ENCODE measurements at places on chromosomes 4 and X. TPM values are rescaled to one million over a fixed set of nuclear protein-coding genes. Genes with fewer than 3 reads are reported as not detected.

DNA sequence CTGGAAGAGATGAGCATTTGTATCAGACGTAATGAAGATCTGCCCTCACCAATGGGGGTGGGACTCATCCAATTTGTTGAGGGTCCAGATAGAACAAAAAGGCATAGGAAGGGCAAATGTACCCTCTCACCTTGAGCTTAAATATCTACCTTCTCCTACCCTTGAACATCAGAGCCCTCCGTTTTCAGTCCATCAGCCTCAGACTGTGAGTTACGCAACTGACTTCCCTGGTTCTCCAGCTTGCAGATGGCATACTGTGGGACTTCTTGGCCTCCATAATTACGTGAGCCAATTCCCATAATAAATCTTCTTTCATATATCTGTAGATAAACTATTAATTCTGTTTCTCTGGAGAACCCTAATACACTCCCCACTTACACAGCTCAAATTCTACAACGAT is 56.5 kb upstream of the GUCY1A1 start:
- H3K4me3 ChIP-seq, result no peak overlapping the region
- no peaks in the 10 kb centered on the region for H3K4me1 ChIP-seq
- H3K27ac ChIP-seq, result no peak overlapping the region
- H3K27me3 ChIP-seq, result no peaks in the 10 kb centered on the region
- no peak for DNase-seq
- H3K36me3 ChIP-seq, result no peaks in the 10 kb centered on the region

DNA sequence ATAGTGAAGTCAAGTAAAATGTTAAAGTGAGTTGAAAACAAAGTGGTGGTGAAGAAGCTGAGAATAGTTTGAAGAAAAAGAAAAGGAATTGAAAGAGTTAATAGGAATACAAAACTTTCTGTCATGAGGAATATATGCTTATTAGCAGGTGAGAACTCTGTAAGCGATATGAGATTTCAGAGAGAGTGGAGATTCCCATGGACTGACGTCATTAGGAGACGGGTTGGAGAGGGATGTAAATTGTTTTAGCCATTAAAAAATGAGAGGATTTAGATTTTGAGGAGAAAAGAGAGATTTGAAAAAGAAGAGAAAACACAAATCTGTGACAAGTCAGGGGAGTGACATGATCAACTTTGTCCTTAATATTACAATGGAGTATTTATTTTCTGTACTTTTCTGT is 11.7 kb downstream of the NDST4 start:
- H3K27ac ChIP-seq, result no peak overlapping the region
- H3K4me3 ChIP-seq, result no peak overlapping the region
- no peaks in the 10 kb centered on the region for H3K36me3 ChIP-seq
- no peaks in the 10 kb centered on the region for H3K4me1 ChIP-seq

GRCh38 chr4:2638730-2639129 is 102.3 kb downstream of the FAM193A start:
- no peaks in the 10 kb centered on the region for H3K27me3 ChIP-seq
- H3K4me1 ChIP-seq, result peaks cover 18% of the 10 kb centered on the region
- H3K4me3 ChIP-seq, result no peak overlapping the region
- H3K36me3 ChIP-seq, result peaks cover 6% of the 10 kb centered on the region
- peak; percentile 66 for DNase-seq

DNA sequence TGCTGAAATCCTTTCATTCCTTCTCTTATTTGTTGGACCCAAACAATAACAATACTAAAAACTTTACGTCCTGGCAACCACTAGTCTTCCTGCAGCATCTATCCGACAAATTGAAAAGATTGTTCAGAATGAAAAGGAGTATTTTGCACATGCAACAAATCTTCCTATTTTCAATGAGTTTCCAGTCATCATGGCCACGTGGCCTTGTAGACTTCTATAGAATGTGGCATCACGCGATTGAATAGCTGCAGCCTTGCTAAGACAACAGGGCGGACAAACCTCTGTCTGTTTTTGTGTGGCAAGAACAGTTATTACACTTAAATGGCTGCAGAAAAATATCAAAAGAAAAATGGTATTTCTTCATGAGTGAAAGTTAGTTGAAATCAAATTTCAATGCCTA is 297.9 kb upstream of the LCORL start:
- no peak overlapping the region for H3K27ac ChIP-seq
- H3K4me1 ChIP-seq, result no peaks in the 10 kb centered on the region
- H3K36me3 ChIP-seq, result no peaks in the 10 kb centered on the region
- no peak for DNase-seq
- no peak overlapping the region for H3K4me3 ChIP-seq

- no peaks in the 10 kb centered on the region for H3K36me3 ChIP-seq
- no peak for DNase-seq
- no peaks in the 10 kb centered on the region for H3K4me1 ChIP-seq
- H3K27me3 ChIP-seq, result no peaks in the 10 kb centered on the region
- no peak overlapping the region for H3K27ac ChIP-seq
Observed at GRCh38 chrX:137353404-137353803, 212.5 kb upstream of the ZIC3 start.

- H3K36me3 ChIP-seq, result no peaks in the 10 kb centered on the region
- H3K4me1 ChIP-seq, result no peaks in the 10 kb centered on the region
- peak; percentile 2 for DNase-seq
- H3K27ac ChIP-seq, result no peak overlapping the region
- no peak overlapping the region for H3K4me3 ChIP-seq
Observed at GRCh38 chrX:151929126-151929525, 16.4 kb downstream of the MAGEA4 start.

GRCh38 chr4:57231781-57232180 is 121.6 kb upstream of the IGFBP7 start:
- DNase-seq, result no peak
- H3K27me3 ChIP-seq, result no peaks in the 10 kb centered on the region
- H3K4me1 ChIP-seq, result peaks cover 6% of the 10 kb centered on the region
- H3K36me3 ChIP-seq, result no peaks in the 10 kb centered on the region
- no peak overlapping the region for H3K4me3 ChIP-seq
- H3K27ac ChIP-seq, result no peak overlapping the region

- H3K36me3 ChIP-seq, result no peaks in the 10 kb centered on the region
- peaks cover 26% of the 10 kb centered on the region for H3K4me1 ChIP-seq
- peak overlapping the region; percentile 31 for H3K27ac ChIP-seq
- H3K4me3 ChIP-seq, result no peak overlapping the region
- no peaks in the 10 kb centered on the region for H3K27me3 ChIP-seq
- DNase-seq, result peak; percentile 15
Observed at GRCh38 chr4:78100060-78100459, 42.9 kb downstream of the FRAS1 start.

FAM199X gene
- total RNA-seq, result 36.3 TPM

STS gene
- total RNA-seq, result 5.4 TPM

DMRTC1 gene
- not detected for total RNA-seq

PTTG2 gene
- total RNA-seq, result not detected

KLHL5 gene
- total RNA-seq, result 26.6 TPM

Data from thyroid gland (tissue), 4 donors.